ENCODE measurements at places on chromosomes 7 and 10.

- peak; percentile 54 for DNase-seq
These were observed 96.8 kb downstream of the PPP1R3C start for GRCh38 chr10:91536111-91536510.

GRCh38 chr7:155930527-155930926 is 118.3 kb upstream of the SHH start:
- DNase-seq = no peak

DNA sequence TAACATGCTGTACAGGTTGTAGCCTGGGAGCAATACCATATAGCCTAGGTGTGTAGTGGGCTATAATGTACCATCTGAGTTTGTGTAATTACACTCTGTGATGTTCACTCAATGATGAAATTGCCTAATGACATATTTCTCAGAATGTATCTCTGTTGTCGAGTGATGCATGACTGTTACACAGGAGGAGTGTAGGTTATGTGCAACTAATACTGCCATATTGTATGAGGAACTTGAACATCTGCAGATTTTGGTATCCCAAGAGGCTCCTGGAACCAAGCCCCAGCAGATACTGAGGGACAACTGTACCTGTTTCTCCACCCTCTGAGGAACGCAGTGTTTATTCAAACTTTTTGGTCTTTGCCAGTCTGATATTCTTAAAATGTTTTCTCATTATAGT is 38.6 kb downstream of the NACAD start:
- DNase-seq = no peak

GRCh38 chr10:43940898-43941837 is 292.5 kb upstream of the ZNF32 start:
- DNase-seq = no peak

DNA sequence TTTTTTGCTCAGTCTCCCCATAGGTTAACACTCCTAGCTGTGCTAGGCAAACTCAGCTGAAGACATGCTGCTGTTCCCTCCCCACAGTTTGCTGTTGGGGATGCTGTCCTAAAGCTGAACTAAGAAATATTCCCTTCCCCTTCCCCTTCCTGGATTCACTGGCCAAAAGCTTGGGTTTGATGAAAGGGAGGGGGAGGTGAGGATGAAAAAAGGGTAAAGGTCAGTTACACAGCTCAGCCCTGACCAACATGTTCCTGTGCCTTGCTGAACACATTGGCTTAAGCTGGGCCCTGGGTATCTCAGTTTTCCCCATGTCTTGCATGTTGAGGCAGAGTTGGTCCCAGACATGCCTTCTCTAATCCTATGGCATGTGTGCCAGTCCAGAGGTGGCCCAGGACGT is 15.3 kb downstream of the CCM2 start:
- DNase-seq = no peak

GRCh38 chr7:94374721-94375566 is 19.8 kb upstream of the COL1A2 start:
- peak; percentile 80 for DNase-seq

DNA sequence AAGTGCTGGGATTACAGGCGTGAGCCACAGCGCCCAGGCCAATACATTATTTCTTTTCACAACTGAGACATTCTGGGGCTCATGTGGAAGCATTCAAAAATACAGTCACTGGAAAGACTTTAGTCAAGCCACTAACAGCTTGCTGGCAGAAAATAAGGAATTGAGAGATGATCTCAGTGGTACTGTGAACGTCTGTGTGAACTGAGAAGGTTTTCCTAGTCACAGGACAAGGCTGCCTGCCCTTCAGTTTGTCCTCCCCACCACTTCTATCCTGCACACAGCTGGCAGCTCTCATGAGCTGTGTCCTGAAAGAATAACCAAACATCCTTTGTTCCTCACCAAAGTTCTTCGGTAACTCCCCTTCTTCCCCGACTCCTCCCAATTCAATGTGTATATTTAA is 31.3 kb upstream of the ITGA8 start:
- DNase-seq = no peak

GRCh38 chr7:25882151-25882773 is 269.7 kb upstream of the NFE2L3 start:
- DNase-seq = no peak

- DNase-seq = no peak
These were observed 818.6 kb downstream of the GRID1 start for GRCh38 chr10:85548034-85548433.

DNA sequence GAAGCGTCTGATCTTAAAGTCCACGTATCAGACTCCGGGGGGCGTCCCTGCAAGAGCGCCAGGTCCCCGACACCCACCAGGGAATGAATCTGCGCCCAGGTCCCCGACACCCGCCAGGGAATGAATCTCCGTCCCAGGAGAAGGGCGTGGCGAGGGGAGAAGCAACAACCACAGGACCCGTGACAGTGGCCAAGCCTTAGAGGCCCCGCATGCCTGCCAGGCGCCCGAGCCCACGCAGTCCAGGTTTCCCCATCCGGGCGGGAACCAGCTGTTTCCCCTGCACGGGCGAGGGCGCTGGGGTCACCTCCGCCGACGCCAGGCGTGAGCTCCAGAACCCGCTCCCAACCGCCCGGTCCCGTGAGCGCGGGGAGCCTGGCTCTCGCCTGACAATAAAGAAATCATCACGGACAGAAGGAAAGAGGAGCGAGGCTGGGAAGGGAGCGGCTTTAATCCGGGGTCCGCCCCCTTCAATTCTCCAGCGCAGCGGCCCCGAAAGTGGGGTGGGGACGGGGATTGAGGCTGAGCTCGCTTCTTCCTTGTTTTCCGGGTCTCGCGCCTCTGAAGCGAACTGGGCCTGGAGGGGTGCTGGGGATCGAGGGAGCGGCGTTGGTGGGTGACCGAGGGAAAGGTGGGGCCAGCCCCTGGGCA is 29.0 kb upstream of the BMS1 start:
- peak; percentile 49 for DNase-seq

- no peak for DNase-seq
These were observed 147.3 kb downstream of the SEC23IP start for GRCh38 chr10:120039826-120040225.

GRCh38 chr7:111018960-111019736 is 71.8 kb upstream of the LRRN3 start:
- no peak for DNase-seq

GRCh38 chr10:61125560-61126170 is 181.7 kb upstream of the RHOBTB1 start:
- no peak for DNase-seq

Data from right forelimb (tissue), 1 donor.